NCI-H1436 treated with DMSO at 0.1 percent for 48 hours (cell line): ENCODE measurements at places on chromosomes 4 and X.

DNA sequence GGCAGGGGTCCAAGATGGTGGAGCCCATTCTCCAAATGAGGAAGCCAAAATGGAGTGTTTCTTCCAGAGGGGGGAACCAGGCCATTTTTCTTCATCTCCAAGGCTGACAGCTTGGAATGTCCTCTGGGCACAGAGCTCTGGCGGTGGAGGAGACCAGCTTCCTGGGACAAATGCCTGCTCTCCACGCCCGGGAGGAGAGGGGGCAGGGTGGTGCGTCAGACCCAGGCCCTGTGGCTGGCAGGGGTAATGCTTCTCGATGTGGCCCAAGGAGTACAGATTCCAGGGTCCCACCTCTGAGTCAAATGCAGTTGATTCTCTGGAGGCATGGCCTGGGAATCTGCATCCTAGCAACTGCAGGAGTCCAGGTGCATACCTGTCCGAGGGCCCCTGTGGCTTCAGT, 44.6 kb upstream of the ADRA2C start:
- DNase-seq, result no peak

DNA sequence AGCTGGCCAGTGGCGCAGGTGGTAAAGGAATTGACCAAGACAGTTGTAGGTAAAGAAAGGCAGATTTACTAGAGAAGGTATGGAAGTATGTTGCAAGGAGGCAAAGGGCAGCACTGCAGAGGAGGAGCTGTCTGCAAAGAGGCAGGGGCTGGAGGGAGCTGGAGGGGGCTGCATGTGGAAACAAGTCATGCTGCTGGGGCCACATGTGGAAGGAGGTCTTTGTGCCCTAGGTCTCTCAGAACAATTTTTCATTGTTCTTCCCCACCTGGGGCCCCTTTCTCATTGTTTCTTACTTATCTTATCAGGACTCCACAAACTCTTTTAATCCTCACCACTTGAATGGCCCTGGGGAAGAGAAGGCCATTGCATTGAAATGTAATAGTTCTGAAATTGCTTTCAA, 144.8 kb upstream of the PLAC1 start:
- no peak for DNase-seq

- DNase-seq, result no peak
Measured at GRCh38 chr4:38684951-38685844, 21.2 kb downstream of the KLF3 start.

DNA sequence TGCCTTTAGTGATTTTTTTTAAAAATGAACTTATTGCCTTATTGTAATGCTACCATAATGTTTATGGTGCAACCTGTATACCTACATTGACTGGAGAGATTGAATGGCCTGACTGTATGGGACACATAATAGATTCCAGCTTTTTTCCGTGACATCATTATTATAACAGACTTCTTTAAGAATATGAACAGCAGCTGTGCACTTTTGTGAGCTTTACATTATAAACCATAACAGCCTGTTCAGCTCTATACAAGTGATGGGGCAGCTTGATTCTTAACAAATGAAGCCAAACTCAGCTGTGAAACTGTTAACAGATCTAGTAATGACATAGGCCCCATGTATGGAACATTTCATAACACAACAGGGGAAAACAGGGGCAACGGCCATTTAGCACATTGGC, 187.0 kb downstream of the BMPR1B start:
- no peak for DNase-seq

DNA sequence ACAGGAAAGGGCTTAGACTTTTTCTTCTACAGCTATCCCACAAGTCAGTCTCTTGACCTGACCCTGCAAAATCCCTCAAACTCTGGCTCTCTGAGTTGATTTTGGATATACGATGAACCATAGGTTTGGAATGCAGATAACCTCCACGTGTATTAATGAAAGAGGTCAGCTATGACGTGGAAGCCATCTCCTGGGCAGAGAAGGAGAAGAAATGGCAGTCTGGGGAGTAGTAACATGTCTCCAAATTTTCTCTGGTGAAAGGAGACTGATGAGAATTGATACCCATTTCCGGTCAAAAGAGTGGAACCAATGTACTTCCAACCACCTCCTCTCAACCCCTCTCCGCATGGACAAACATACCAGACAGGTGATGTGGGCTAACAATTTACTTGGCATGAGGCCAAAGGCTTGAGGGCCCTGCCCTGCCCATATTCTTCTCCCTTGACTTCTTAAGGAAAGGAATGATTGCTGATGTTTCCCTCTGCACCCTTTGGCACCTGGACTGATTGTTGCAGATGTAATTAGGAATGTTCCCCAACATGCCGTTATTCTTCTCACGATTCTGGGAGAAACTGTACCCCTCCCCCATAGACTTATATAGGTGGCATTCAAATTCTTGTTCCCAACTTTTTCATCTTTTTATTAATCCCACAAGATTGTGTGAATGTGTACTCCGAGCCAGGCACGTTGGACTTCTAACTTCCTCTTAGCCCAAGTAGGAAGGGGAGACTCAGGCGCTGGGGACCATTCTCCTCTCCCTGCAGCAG, 580 bp upstream of the PLS3 start:
- no peak for DNase-seq

GRCh38 chrX:141279476-141279875, 37.2 kb upstream of the SPANXC start:
- DNase-seq, result no peak

DNA sequence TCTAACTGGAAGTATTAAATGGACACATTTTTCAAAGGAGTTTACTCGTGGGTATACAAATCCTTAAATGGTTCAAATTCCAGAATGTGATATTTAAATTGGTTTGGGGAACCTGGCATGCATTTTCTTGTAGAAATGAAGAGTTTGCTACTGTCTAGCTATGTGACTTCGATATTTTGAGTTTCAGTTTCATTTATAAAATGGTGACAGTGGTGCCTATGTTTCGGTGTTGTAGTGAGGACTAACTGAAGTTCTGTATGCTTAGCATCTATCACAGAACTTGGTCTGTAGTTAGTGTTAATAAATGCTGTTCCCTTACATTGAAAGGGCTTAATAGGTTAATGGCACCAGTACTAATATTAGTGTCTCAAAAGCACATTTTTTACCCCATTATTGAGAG, 29.4 kb downstream of the TRPC5 start:
- no peak for DNase-seq

- DNase-seq, result no peak
Measured at GRCh38 chrX:74280759-74281158, 23.2 kb upstream of the ZCCHC13 start.

DNA sequence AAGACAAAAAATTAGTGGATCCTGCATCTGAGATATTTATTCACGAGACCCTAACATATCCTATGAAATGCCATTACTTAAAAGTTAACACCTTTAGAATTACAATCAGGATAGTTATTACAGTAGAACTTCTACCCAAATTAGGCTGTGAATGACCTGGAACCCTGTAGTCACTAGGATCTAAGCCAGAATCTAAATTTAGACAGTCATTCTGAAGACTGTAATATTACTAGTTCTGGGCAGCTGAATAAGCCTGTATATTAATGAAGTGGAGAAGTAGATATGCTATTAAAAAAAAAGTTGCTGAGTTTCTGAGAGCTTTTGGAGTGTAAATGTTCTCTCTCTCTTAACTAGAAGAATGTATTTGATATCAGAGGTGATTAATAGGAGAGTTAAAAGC, 67.0 kb downstream of the FAM13A start:
- DNase-seq, result no peak

- DNase-seq, result no peak
Measured at GRCh38 chr4:4812145-4812794, 47.2 kb upstream of the MSX1 start.

DNA sequence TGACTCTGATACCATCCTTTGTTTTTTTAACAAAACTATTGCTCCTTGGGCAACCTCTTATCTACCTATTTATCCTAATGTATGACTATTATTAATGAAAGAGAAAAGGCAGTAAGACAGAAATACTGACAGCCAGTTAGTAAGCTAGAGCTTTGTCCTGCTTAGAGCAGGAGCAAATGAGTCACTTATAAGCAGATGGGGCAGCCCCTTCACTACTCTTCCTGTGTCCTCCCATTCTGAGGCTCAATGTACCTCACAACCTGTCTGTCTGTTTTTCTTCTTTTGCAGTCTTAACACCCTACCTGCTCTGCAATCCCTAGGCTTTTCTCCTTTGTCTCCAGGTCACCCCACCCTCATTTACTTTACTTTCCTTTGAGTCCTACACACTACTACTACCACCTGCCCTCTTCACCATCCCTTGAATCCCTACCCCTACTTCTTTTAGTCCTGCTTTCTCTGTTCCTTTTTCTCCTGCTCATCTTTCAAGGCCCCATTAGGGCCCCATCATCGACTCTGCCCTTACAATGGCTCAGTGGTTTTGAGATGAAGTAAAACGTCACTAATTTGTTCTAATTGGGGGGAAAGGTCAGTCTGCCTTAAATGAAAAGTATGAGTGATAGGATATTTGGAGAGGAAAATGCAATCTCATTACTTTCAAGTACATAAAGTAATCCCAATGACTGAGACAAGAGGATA, 294.3 kb downstream of the GUCY2F start:
- no peak for DNase-seq

DNA sequence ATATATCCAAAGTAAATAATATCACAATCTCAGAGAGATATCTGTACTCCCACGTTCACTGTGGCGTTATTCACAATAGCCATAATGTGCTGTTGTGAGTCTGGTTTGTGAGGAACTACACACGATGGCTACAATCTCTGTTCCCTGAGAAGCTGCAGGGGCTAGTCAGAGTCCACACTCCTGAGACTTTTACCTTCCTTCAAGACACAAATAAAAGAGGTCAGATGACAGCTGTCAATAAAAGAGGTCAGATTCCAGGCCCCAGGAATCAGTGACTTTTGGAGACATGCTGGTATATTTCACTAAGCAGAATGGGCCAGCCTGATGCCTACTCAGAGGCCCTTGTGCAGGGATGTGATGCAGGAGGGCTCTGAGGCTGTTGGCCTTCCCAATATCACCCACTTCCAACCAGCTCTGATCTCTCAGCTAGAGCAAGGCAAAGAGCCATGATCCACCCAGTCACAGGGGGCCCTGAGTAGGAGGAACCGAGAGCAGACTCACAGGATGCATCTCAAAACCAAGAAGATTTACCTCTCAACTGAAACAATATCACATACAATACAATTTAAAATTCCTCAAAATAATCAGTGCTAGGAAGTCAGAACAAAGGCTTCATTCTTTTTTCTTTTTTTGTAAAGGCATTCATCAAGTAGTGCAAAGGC, 13.8 kb downstream of the FRYL start:
- DNase-seq, result no peak

DNA sequence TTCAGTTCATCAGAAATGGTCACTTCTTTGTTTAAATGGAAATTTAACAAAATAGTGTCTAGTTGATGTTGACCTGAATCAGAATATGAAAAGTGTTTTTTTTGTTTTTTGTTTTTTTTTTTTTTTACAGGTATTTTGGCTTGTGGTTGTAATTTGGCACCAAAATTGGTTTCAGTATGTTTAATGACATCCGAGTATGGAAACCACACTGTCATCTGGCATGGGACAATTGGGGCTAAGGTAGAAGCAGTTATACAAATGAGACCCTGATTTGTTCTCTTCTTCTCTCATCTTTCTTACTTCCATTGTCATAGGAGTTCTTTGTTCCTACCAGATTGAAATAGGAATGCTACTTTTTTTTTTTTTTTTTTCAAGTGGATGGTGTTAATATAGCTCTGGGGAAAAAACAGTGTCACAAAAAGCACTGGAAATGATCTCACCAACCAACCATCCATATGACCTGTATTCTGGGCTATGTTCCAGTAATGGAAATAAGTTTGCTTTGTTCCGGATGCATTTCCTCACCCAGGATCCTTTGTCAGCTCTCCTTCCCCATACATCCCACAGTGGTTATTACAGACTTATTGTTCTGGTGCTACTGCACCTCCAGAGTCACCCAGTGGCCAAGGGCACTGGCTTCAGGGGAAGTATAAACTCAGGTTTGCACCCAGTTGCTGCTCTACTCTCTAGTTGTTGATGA, 95.8 kb downstream of the ATXN3L start:
- DNase-seq, result no peak

- DNase-seq, result no peak
Measured at GRCh38 chrX:87736576-87736975, 219.0 kb downstream of the KLHL4 start.

- no peak for DNase-seq
Measured at GRCh38 chr4:109764376-109764775, 34.5 kb upstream of the PLA2G12A start.
